Stimulated activated CD8-positive, alpha-beta memory T cell treated with anti-CD3 and anti-CD28 coated beads, Interleukin-7, amount 100 ng/mL, for 24 hours (primary cell): ENCODE measurements at places on chromosomes 16 and 17.

DNA sequence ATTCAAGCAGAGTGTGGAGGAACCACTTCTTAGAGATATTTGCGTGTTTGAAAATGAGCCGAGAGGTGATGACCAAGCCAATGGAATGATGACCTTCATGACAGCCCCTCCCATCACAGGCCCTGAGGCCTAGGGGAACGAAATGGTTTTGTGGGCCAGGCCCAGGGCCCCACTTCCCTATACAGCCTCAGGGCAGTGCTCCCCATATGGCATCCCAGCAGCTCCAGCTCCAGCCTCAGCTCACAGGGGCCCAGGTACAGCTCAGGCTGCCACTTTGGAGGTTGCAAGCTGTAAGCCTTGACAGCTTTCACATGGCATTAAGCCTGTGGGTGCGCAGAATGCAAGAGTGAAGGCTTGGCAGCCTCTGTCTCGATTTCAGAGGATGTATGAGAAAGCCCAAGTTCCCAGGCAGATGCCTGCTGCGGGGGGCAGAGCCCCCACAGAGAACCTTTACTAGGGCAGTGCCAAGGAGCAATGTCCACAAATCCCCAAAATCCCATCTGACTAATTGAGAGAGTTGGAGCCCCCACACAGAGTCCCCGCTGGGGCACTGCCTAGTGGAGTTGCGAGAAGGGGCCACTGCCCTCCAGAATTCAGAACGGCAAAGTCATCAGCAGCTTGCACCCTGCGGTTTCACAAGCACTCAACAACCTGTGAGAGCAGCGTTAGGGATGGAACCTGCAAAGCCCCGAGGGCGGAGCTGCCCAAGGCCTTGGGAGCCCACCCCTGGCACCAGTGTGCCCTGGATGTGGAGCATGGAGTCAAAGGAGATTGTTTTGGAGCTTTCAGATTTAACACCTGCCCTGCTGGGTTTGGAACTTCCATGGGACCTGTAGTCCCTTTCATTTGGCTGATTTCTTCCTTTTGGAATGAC lies 21.2 kb downstream of the CHMP6 start:
- no peak for DNase-seq

DNA sequence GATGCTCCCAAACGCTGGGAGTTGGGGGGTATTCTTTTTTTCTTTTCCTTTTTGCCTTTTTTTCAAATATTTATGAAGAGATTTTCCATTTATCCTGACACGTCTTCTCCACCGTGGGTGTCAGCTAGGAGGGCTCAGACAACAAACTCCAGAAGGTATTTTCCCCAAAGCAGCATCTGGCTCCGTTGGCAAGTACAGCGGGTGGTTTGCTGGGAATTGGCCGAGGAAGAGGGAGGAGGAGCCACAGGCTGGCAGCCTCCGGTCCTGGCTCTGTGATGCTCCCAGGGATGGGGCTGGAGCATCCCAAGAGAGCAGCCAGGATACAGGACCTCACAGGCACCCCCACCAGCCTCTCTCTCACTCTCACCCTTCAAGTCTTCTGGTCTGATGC lies 10.9 kb upstream of the CACNG4 start:
- no peak for DNase-seq

- no peak for DNase-seq
Measured at GRCh38 chr17:17001076-17001777, 29.3 kb upstream of the TNFRSF13B start.

GRCh38 chr16:27465483-27465879 lies 63.5 kb downstream of the IL21R start:
- no peak for DNase-seq

GRCh38 chr17:40506786-40507185 lies 5.4 kb upstream of the TNS4 start:
- DNase-seq: no peak

GRCh38 chr16:11956558-11956957 lies 8.5 kb upstream of the TNFRSF17 start:
- DNase-seq: no peak

- no peak for DNase-seq
Measured at GRCh38 chr17:45108595-45109521, 23.5 kb downstream of the PLCD3 start.

DNA sequence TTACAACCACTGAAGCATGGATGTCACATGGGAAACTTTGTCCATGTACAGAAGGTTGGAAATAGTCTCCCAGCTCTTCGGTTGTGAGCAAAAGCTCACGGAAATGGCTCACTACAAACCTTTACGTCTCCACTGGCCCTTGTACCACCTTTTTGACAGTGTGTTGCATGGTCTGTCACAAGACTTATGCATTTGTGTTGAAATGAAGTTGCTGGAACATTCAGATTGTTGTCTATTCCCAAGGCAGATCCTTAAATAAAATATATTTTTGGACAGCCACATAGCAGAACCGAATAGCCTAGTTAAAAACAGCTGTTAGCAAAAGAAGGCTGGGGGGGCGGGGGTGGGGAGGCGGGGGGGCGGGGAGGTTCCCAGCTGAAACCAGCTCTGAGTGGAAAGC lies 39.2 kb downstream of the KNOP1 start:
- no peak for DNase-seq

DNA sequence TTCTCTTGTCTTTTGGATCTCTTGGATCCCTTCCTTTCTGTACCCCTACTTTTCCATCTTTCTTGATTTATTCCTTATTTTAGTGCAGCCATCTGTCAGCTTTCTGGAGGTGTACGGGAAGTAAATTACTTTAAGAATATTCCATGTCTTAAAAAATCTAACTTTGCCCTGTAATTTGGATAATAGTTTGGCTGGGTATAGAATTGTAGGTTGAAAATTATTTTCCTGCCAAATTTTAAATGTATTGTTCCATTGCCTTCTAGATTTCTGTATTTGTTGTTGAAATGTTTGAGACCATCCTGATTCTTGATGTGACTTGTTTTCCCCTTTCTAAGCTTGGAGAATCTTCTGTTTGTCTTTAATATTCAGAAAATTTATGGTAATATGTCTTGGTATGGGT lies 2.1 kb downstream of the DDX19B start:
- no peak for DNase-seq

DNA sequence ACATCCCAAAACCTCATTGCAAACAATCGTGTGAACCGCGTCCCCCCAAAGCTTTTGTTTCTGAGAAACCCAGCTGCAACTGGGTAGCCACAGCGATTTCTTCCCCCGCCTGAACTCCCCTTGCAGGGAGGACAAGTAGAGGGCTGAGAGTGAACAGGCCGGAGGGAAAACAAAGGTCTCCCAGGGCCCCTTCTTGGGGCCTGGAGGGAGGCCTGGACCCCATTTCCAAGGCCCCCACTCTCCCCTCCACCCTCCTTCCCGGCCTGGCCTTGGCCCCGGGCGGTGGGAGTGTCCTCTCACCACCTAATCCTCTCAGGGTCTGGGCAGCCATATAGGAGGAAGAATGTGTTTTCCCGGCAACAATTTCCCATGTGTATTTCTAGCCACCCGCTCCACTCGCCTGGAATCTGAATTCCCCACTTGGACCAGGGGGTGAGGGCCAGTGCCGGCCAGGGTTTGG lies 2.6 kb downstream of the GLIS2 start:
- no peak for DNase-seq

DNA sequence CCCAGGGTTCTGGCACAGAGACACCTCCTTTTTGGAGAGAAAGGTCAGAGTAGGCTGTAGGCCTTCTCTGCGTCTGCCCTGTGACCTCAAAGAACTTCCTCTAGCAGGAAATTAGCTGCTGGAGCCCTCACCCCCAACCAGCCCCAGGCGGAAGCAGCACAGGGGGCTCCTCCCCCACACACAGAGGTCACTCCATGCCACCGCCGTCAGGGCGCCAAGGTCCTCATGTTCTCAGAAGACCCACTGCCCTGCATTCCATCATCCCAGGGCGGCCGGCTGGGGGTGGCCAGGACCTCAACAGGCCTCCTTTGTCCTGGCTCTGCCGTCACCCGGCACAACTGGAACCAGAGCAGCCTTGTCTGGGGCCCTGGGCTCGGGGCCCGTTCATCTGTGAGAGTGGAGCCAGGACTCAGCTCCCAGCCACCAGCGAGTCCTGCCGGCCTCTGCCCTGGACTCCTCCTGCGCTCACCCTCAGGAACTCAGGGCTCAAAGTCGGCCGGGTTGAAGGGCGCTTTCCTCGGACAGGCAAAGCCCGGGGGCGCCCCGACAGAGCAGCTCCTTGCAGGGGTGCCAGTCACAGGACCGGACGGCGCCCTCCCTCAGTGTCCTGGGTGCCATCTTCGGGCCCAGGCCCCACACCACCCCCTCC lies 1.2 kb downstream of the TMC6 start:
- DNase-seq: no peak

DNA sequence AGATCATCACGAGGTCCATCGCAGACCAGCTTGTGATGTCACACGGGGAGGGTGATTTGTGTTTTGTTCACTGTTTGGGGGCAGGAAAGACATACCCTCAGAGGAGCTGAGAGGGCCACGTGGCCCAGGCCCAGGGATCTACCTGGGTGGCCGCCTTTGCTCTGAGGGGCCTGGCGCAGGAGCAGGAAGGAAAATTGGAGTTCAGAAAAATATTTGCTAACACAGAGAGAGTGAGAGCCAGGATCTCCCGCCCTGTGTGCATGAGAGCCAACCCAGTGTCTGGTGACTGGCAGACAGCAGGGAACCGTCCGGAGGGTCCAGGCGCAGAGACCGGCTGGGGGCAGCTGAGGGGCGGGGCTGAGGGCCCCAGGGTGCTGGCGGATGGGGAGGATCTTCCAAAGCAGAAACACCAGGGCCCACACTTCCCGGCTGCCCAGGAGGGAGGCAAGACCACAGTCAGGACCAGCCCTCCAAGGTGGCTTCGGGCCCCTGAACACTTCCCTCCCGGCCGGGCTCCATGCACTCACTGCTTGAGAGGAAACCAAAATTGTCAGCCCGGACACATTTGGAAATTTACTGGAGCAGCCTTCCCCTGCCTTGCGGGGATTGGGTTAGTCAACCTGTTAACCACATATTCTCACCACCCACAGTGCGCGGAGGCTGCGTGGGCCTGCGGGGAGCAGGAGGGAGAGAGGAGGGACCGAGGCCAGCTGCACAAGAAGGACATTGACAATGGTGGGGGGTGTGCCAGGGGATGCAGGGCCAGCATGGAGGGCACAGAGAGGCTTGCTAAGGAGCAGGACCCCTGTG lies 52.6 kb downstream of the RBFOX3 start:
- DNase-seq: no peak

- no peak for DNase-seq
Measured at GRCh38 chr16:64711026-64711425, 410.8 kb downstream of the CDH11 start.

GRCh38 chr17:74601944-74602572 lies 10.0 kb upstream of the CD300LD start:
- no peak for DNase-seq

- no peak for DNase-seq
Measured at GRCh38 chr16:3046641-3047386, 453 bp downstream of the MMP25 start.

- DNase-seq: no peak
Measured at GRCh38 chr17:57781386-57782061, 36.4 kb upstream of the CCDC182 start.

GRCh38 chr17:8836821-8837562 lies 30.5 kb downstream of the PIK3R6 start:
- DNase-seq: no peak

GRCh38 chr16:84883301-84883700 lies 63.5 kb downstream of the CRISPLD2 start:
- DNase-seq: no peak

DNA sequence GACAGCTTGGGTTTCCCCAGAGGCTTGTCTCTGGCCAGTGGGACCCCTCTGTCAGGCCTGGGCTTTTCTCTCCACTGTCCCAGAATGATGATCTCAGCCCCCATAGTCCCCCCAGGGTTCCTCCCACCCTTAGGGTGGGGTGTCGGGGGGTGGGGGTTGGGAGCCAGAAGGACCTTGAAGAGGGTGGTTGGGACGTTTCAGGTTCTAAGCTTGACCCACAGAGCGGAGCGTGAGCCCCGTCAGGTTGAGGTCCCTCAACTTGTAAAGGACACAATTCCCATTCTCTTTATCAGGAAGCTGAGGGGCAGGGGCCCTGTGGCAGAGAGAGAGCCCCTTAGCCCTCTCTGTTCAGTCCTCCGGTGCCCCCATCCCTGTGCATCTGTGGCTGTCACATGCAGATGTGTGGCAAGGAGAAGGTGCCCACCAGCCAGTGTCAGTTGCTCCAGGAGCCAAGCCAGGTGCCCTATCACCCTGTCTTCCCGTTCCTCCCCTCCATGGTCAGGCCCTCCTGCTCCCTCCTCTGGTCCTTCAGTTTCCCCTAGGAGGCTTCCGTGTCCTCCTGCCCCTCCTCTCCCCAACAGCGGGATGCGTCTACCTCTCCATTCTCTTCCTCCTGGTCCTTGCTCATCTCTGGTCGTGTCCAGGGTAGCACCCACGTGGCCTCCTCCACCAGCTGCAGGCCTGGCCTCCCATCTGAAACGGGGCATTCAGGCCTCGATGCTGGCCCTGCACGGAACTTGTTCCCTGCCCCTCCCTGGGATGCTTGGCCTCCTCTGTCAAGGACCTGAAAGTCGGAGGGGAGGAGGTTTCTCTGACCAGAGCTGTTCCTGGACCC lies 1.5 kb upstream of the NTN3 start:
- no peak for DNase-seq

DNA sequence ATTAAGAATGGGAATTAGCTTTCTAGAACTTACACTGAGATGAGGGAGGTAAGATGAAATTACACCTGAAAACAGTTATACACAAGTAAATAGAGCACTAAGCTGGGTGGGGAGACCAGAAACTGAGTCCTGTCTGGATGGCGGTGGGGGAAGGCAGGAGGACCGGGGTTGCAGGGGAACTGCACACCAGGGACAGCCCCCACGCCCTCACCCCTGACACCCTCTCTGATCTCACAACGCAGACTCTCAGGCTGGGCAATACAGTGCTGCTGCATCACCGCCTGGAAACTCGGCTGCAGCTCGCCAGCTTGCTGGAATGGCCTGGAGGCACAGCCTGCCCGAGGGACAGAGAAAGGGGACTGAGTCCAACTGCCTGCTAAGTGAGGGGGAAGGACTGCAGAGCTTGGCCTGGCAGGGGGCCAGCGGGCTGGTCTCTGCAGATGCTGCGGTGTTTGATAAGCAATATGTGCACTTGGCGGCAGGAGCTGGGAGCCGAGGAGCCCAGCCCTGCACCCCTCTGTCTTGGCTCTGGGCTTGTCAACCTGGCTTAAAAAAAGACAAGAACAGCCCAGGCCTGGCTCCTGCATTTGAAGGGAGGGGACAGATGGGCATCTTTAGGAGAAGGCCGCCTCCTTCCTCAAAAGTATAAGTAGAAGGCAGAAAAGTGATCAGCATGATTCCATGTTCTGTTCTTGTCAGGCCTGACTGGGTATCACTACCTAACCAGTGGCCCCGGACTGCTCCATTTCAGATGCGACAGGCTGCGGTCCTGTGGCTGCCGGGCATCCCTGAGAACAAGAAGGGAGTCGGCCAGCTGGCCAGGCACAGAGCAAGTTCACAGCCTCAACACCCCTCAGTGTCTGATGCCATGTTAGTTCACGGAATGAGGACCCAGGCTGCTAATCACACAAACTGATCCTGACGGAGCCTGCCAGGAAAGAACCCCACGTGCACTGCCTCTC lies 30.2 kb downstream of the SPHK1 start:
- DNase-seq: no peak

DNA sequence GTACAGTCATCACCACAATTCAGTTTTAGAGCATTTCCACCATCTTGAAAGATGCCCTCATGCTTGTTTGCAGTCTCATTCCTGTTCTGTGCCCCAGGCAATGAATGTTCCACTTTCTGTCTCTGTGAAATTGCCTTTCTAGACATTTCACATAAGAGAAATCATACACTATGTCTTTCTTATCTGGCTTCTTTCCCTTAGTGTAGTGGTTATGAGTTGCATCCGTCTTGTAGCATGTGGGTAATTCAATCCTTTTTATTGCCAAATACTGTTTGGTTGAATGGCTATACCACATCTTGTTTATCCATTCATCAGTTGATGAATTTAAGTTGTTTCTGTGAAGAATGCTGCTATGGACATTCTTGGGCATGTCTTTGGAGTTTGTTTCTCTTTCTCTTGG lies 132.5 kb upstream of the PLCG2 start:
- no peak for DNase-seq

- no peak for DNase-seq
Measured at GRCh38 chr17:62871291-62871690, 63.2 kb upstream of the MARCHF10 start.
